Stimulated activated CD4-positive, alpha-beta T cell treated with anti-CD3 and anti-CD28 coated beads, Interleukin-1b, Interleukin-23, amount 100 ng/mL, for 24 hours (primary cell): ENCODE measurements at places on chromosomes 2 and 18.

GRCh38 chr2:43648994-43649701, 12.1 kb downstream of the PLEKHH2 start:
- DNase-seq = no peak

- no peak for DNase-seq
Observed at GRCh38 chr2:85748039-85748734, 5.6 kb upstream of the ATOH8 start.

GRCh38 chr2:144126302-144126701, 393.6 kb downstream of the ZEB2 start:
- DNase-seq = no peak

GRCh38 chr2:43898838-43899346, 60.1 kb downstream of the ABCG8 start:
- DNase-seq = no peak

DNA sequence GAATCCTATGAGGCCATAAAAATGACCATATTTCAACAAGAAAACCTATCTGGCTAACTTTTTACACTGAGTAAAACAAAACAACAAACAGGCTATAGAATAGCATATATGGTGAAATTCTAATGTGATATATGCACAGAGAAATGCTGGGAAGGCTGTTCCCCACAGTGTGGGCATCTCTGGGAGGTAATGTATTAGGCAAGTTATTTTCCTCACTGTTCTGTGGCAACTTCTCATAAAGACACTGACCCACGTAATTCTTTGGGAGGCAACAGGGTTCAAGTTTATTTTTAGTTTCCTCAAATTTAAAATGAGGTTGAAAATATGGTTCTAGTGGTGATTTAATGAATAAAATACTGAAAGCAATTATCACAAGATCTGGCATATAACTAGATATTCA, 46.7 kb downstream of the RNU4ATAC start:
- DNase-seq = no peak

GRCh38 chr2:238136820-238137537, 1.5 kb upstream of the KLHL30 start:
- no peak for DNase-seq

DNA sequence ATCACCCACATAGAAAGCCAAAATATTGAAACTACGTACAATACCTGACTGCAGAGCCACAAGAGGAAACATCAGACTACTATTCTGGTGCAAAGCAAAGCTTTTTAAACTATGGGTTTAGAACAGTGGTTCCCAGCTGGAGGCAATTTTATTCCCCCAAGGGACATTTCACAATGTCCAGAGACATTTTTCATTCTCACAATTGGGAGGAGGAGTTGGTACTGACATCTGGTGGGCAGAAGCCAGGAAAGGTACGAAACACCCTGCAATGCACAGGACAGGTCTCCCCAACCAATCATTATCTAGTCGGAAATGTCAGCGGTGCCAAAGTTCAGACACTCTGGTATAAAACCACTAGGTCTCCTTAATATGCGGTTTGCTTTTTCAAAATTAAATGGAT, 88.4 kb upstream of the ARL5A start:
- DNase-seq = no peak

GRCh38 chr2:207816546-207816945, 46.8 kb upstream of the FZD5 start:
- DNase-seq = no peak

DNA sequence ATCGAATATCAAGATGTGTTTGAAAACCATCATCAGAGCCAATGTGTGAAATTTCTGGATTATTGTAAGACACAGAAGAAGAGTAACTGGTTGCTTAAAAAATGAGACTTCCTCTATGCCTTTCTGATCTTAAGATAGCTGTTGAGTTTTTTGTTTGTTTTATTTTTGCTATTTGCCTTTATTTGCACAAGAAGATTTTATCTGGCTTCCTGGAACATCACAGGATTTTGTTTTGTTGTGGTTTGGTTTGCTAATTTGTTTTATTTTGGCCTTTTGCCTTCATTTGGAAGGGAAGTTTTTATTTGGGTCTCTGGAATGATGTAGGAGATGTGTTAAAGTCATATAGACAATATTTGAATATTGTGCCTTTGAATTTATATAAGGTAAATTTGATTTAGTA, 3.9 kb upstream of the CYTIP start:
- DNase-seq = no peak

- DNase-seq = no peak
Observed at GRCh38 chr18:35623255-35623654, 41.7 kb downstream of the GALNT1 start.

GRCh38 chr2:28287256-28287915, 105.3 kb upstream of the FOSL2 start:
- DNase-seq = no peak
